Prostate gland (tissue), 2 donors: ENCODE measurements at places on chromosomes 12 and 14. TPM values are rescaled to one million over a fixed set of nuclear protein-coding genes. Genes with fewer than 3 reads are reported as not detected.

RXYLT1 gene
- 23.7 TPM for total RNA-seq

SERPINA10 gene
- not detected for total RNA-seq

AQP2 gene
- 2.7 TPM for total RNA-seq

NFATC4 gene
- total RNA-seq = 41.1 TPM

KRT7 gene
- 53.1 TPM for total RNA-seq

GRCh38 chr12:78194448-78194847, 363.8 kb downstream of the NAV3 start:
- H3K36me3 ChIP-seq = no peaks in the 10 kb centered on the region
- no peak overlapping the region for H3K4me3 ChIP-seq

DNA sequence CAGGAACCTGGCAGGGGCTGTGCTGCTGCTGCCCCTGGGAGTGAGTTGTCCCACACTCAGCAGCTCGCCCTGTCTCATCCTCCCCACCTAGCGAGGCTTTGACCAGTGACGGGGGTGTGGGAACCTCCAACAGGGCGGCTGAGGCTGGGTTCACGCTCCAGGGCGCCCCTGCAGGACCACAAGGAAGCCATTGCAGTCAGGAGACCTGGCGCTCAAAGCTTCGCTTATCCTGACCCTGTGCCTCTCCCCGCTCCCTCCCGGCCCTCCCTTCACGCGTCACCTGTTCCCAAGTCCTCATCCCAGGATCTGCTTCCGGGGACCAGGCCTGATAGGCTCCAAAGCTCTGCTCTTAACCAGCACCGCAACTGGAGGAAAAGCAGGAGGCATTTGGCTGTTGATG, 272.0 kb upstream of the SFSWAP start:
- no peak overlapping the region for H3K4me3 ChIP-seq
- H3K27me3 ChIP-seq = no peaks in the 10 kb centered on the region
- no peak for DNase-seq
- no peaks in the 10 kb centered on the region for H3K4me1 ChIP-seq
- H3K36me3 ChIP-seq = no peaks in the 10 kb centered on the region

DNA sequence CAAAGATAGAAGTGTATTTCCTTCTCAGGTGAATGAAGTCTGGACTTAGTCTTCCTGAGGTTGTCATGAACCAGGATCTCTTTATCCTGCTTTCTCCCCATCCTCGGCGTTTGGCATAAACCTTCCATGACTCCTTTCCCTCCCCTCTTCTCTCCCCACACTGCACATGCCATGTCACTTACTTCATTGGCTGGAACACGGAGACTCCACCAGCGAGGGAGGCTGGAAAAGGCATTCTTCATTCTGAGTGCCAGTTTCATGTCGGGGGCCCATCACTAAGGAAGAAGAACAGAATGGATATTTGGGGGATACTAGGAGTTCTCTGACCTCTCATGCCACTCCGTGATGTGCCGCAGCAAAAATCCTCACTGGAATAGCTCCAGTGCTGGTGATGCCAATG, 105.6 kb downstream of the VCPKMT start:
- no peak overlapping the region for H3K4me3 ChIP-seq
- no peaks in the 10 kb centered on the region for H3K4me1 ChIP-seq
- no peaks in the 10 kb centered on the region for H3K27me3 ChIP-seq
- H3K36me3 ChIP-seq = no peaks in the 10 kb centered on the region
- H3K27ac ChIP-seq = no peak overlapping the region
- no peak for DNase-seq

GRCh38 chr12:101086490-101087135, 123.4 kb downstream of the SLC5A8 start:
- peaks cover 3% of the 10 kb centered on the region for H3K4me1 ChIP-seq
- no peaks in the 10 kb centered on the region for H3K27me3 ChIP-seq
- H3K27ac ChIP-seq = no peak overlapping the region
- no peak overlapping the region for H3K4me3 ChIP-seq
- H3K36me3 ChIP-seq = no peaks in the 10 kb centered on the region
- no peak for DNase-seq

DNA sequence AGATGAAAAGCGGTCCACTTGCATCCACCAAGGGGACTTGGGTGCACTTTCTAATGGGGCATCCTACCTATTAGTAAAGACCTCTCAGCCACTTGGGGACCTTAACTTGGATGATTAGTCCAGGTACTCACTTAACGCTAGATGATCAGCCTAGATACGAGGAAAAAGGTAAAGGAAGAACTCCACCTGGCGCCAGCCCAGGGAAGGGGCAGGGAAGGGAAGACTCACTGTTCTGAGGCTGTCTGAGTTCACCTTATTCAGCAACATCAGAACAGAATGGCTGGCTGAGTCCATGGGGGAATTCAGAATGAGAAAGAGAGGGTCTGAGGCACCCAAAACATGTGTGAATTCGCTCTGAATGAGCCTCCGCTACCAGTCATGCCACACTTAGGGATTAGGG, 7.1 kb downstream of the IL22 start:
- no peaks in the 10 kb centered on the region for H3K4me1 ChIP-seq
- H3K27ac ChIP-seq = no peak overlapping the region
- H3K36me3 ChIP-seq = no peaks in the 10 kb centered on the region
- no peak overlapping the region for H3K4me3 ChIP-seq

DNA sequence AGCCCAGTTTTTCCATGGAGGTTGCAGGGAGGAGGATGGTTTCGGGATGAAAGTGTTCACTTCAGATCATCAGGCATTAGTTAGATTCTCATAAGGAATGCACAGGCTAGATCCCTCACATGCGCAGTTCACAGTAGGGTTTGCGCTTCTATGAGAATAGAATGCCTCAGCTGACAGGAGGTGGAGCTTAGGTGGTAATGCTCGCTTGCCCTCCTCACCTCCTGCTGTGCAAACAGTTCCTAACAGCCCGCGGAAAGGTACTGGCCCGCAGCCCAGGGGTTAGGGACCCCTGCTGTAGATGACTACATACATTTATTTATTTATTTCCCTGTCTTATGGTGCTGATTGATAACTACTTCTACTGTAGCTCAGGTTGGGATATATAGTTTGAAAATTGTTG, 93.2 kb downstream of the FBXO33 start:
- H3K27ac ChIP-seq = no peak overlapping the region
- H3K4me3 ChIP-seq = no peak overlapping the region
- no peak for DNase-seq
- no peaks in the 10 kb centered on the region for H3K27me3 ChIP-seq

DNA sequence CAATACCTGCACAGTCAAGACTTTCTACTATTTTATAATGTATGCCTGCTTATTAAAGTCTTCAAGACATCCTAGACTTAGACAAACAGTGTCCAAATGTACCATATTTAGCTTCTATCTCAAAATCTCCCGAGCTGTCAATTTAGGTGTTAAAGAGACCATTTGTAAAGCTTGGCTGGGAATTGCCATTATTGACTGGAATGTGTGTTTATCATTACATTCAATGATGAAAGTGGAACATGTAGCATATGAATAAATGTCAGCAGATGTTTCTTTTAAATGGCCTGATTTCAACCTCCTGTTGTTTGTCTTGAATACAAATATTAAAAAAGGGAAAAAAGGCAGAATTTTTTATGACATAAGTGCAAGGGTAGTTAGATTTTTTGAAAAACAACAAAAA, 572.3 kb downstream of the PRKD1 start:
- DNase-seq = no peak
- H3K27ac ChIP-seq = no peak overlapping the region
- H3K4me3 ChIP-seq = no peak overlapping the region
- H3K36me3 ChIP-seq = no peaks in the 10 kb centered on the region
- H3K4me1 ChIP-seq = no peaks in the 10 kb centered on the region

DNA sequence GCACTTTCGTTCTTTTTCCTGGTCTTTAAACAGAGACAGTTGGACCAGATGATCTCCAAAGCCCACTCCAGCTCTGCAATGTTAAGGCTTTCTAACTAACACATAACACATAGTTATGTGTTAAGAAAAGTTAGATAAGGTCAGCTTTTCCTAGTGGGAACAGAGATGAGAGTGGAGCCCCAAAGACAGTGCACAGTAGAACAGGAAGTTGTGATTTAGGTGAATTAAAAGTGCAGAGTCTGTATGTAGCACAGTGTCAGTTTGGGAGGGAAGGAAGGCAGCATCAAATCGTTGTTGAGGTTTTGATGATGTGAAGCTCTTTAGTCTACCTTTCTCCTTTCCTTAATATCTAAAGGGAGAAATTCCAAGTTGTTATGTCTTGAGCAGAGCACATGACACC, 31.7 kb downstream of the PRORP start:
- H3K27ac ChIP-seq = no peak overlapping the region
- H3K27me3 ChIP-seq = no peaks in the 10 kb centered on the region
- no peaks in the 10 kb centered on the region for H3K36me3 ChIP-seq

DNA sequence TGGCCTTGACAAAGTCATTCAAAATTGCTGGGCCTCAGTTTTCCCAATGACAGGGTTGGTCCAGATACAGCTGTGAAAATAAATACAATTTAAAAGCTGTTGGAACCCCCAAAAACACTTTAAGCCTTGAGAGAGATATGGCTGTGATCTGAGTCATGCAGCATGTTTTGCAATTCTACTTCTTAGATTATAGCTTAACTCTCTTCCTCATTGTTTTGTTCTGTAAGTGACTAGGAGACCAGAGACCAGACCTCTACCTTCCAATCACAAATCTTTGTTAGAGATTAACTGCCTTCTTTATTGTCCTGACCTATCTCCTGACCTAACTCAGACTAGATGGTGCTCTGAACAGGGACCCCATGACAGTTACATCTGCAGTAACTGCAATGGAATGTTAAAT, 198.1 kb downstream of the STXBP6 start:
- H3K27me3 ChIP-seq = no peaks in the 10 kb centered on the region
- H3K36me3 ChIP-seq = no peaks in the 10 kb centered on the region
- no peak overlapping the region for H3K27ac ChIP-seq
- H3K4me3 ChIP-seq = no peak overlapping the region
- no peak for DNase-seq

DNA sequence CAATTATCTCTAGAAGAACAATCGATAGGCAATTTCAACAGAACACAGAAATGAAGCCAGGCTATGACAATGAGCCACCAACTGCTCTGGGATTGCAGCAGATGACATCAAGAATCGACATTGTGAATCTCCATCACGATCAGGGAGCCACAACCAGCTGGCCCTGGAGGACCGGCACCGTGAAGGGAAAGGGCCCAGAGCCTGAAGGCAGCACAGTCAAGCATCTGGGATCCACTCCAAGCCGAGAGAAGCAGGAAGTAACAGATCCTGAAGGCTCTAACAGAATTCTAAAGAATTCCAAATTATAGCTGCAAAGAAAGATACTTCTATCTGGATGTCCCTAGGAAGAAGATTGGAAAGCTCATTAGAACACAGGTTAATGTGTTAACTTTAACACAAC, 61.0 kb downstream of the LRRC74A start:
- H3K27me3 ChIP-seq = no peaks in the 10 kb centered on the region
- H3K27ac ChIP-seq = no peak overlapping the region
- DNase-seq = no peak
- no peaks in the 10 kb centered on the region for H3K36me3 ChIP-seq
- H3K4me1 ChIP-seq = no peaks in the 10 kb centered on the region

- no peaks in the 10 kb centered on the region for H3K27me3 ChIP-seq
- no peak for DNase-seq
- H3K4me1 ChIP-seq = no peaks in the 10 kb centered on the region
- no peak overlapping the region for H3K27ac ChIP-seq
- no peaks in the 10 kb centered on the region for H3K36me3 ChIP-seq
Measured at GRCh38 chr12:115455268-115455681, 771.3 kb upstream of the TBX3 start.

DNA sequence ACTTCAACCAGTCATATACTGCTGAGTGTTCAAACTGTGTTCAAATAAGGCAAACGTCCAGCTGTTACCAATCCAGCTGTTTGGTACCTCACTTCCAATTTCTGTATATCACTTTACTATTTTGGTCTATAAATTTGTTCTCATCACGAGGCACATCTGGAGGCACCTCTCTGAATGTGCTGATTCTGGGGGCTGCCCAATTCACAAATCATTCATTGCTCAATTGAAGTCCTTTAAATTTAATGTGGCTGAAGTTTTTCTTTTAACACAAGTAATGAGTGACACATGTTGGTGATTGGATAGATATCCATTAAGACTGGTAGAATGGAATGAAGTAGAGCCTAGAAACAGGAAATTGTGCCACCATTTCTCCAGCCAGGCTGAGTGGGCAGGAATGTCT, 617.0 kb upstream of the TMEM132C start:
- H3K4me3 ChIP-seq = no peak overlapping the region
- no peak overlapping the region for H3K27ac ChIP-seq

GRCh38 chr12:67274186-67274585, 5.0 kb downstream of the CAND1 start:
- no peak for DNase-seq
- no peak overlapping the region for H3K27ac ChIP-seq
- no peaks in the 10 kb centered on the region for H3K36me3 ChIP-seq
- no peaks in the 10 kb centered on the region for H3K4me1 ChIP-seq
- no peaks in the 10 kb centered on the region for H3K27me3 ChIP-seq

DNA sequence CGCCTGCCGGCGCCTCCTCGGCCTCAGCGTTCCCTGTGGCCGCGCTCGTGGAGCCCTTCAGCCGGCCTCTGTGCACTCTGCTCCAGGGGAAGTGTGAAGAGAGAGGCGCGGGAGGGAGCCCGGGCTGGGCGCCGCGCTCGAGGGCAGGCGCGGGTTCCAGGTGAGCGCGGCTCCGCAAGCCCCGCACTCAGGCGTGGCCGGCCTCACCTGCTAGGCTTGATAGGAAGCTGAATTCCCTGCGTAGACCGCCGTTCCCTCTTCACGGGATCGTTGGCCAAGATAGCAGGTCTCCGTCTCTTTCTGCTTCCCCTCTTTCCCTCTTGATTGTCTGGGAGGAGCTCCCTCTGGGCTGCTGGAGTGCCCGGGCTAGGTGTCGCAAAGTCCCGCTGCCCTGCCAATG, 89.7 kb downstream of the ASCL4 start:
- peak overlapping the region; percentile 39 for H3K4me3 ChIP-seq
- no peaks in the 10 kb centered on the region for H3K27me3 ChIP-seq
- no peaks in the 10 kb centered on the region for H3K4me1 ChIP-seq
- peak overlapping the region; percentile 44 for H3K27ac ChIP-seq
- DNase-seq = no peak

GRCh38 chr14:20730891-20731290, 14.8 kb upstream of the EDDM3A start:
- H3K4me1 ChIP-seq = no peaks in the 10 kb centered on the region
- H3K27me3 ChIP-seq = no peaks in the 10 kb centered on the region
- DNase-seq = no peak
- H3K36me3 ChIP-seq = no peaks in the 10 kb centered on the region
- H3K27ac ChIP-seq = no peak overlapping the region
- H3K4me3 ChIP-seq = no peak overlapping the region

GRCh38 chr12:22538311-22538710, 6.0 kb downstream of the C2CD5 start:
- no peaks in the 10 kb centered on the region for H3K4me1 ChIP-seq
- no peaks in the 10 kb centered on the region for H3K36me3 ChIP-seq
- no peak overlapping the region for H3K4me3 ChIP-seq
- no peak overlapping the region for H3K27ac ChIP-seq
